ENCODE measurements at places on chromosomes 4 and X.

- DNase-seq, result no peak
These were observed 299.5 kb upstream of the CLNK start for GRCh38 chr4:10983885-10984640.

DNA sequence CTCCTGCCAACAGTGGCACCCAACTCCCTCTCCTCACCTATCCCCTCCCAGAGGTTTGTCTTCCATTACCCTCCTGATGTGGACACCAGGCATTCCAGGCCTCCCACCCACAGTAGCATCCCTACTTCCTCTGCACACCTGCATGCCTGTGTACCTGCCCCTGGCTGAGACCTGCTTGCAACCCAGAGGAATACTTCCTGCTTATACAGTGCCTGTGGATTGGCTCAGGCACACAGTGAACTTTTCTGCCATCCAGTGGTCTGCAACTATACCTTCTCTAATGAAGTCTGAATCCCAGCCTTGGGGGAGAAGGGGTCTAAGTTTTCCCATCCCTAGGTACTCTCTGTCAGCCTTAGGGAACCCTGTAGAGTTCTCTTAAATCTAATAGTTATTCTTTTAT lies 169.9 kb downstream of the IQCM start:
- DNase-seq, result no peak

DNA sequence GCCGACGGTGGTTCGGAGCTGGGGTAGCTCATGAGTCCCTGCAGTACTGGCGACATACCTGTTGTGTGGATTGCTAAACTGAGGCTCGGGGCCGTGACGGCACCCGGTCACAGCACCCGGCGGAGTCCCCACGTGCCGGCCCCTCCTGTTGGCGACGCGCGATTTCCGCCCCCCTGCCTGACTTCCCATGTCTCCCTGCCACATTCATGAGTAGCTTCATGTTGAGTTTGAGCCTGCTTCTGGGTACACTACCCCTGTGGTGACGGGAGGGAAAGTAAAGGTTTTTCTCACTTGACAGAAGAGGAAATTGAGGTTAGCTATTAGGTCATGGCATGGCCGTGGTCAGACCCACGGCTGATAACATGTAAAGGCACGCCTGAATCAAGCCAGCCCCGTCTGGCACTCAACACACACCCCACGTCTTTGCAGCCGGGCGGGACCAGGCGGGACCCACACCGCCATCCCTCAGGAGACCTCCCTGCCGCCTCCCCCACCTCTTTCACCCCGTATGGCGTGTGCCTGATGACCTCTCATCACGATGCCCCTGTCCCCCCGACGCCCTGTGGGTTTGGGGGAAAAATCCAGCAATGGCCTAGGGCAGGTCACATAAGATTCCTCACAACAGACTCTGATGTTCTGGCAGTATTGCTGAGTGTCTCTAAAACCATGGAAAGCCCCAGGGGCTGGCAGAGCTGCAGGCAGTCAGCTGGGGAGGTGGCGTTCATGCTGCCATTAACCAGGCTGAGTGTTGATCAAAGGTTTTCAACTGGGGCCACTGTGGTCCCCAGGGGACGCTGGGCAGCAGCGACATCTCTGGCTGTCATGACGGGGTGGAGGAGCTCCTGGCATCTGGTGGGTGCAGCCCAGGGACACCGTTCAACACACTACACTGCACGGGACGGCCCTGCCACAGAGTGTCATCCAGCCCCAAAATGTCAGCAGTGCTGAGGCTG lies 29.2 kb downstream of the P2RY8 start:
- DNase-seq, result no peak

DNA sequence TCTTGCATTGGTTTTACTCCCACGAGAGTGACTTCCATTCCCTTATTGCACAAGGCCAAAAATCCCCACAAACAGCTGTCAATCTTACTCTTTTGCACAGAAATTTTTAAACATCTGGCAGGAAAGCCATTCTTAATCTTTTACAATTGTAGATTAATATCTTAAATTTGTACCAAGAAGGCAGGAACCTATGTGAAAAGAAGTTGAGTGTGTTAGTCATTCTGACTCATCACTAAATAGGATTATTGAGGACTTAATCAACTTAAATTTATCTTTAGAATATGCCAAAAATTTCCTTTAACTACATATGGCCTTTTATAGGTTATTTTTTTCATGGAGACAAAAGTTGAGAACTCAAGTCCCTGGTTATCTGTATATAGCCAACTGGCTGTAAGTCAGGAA lies 49.0 kb upstream of the VEGFC start:
- peak; percentile 53 for DNase-seq

DNA sequence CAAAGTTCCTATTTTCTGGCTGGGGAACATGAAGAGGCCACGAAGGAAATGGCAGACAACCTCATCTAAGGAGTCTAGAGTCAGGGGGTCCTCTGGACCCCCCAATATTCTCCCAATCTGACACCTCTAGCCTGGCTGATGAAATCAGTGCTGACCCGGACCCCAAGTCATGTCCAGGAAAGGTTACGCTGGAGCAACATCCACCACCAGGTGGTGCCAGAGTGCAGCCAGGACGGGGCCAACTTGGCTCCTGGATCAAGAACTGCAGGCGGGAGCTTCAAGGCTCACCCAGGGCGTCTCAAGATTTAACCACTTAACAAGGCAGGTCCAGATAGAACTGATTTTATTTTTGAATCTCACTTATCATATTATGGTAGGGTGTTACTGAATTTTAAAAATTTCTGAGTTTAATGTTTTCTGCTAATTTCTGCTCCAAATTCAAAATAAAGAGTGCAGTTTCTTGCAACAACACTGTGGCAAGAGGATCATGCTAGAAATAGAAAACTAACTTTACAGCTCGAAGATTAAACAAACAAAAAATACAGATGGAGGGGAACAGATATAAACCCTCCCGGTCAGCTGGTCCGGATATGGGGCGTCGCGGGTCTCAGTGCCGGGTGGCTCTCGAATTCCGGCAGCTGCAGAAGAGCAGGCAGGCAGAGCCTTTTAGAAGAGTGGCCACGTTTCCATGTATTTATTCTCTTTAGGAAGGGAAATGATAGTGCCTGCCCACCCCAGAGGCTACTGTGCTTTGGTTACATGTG lies 135.5 kb downstream of the AFAP1 start:
- peak; percentile 87 for DNase-seq

- DNase-seq, result no peak
These were observed 84.0 kb upstream of the PPP2R3B start for GRCh38 chrX:470686-471085.

GRCh38 chr4:73434311-73434710 lies 1.7 kb upstream of the AFP start:
- peak; percentile 38 for DNase-seq

GRCh38 chr4:17510582-17510981 lies 1.3 kb downstream of the QDPR start:
- no peak for DNase-seq

- no peak for DNase-seq
These were observed 103.1 kb downstream of the PAPSS1 start for GRCh38 chr4:107616838-107617389.

DNA sequence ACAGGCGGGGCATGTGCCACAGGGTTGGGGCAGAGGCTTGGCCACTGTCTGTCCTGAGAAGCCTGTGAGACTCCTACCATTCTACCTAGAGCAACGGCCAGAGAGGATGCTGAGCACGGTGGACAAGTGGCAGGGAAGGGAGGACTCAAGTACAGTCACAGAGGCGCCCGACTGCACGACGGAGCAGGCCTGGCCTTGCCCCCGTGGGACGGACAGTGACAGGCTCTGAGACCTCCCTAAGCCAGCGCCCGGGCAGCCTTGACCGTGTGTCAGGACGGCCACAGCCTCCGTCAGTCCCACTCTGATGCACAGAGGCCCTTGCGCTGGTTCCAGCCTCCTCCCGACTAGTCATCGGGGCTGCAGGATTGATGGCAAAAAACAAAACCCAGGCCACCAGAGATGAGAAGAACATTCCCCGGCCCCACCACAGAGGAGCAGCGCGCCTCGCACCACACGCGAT lies 36.7 kb upstream of the MXD4 start:
- no peak for DNase-seq

DNA sequence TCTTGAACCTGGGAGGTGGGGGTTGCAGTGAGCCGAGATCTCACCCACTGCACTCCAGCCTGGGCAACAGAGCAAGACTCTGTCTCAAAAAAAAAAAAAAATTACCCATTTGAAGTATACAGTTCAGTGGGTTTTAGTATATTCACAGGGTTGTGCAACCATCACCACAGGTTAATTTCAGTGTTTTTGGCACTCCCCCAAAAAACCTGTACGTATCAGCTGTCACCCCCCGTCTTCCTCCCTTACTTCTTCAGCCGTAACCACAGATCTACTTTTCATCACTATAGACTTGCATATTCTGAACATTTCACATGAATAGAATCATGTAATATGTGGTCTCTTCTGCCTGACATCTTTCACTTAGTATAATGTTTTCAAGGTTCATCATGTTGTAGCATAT lies 11.7 kb upstream of the PTTG2 start:
- no peak for DNase-seq

GRCh38 chr4:141220271-141220670 lies 424 bp upstream of the ZNF330 start:
- no peak for DNase-seq

- no peak for DNase-seq
These were observed 47.3 kb downstream of the JAKMIP1 start for GRCh38 chr4:6152869-6153705.

- DNase-seq, result peak; percentile 86
These were observed at the start of gene AMMECR1 for GRCh38 chrX:110317820-110318663. Gene AMMECR1, minus strand, starts transcription at chrX:110318085. Its CDS starts 14 bp downstream, at chrX:110318071.

DNA sequence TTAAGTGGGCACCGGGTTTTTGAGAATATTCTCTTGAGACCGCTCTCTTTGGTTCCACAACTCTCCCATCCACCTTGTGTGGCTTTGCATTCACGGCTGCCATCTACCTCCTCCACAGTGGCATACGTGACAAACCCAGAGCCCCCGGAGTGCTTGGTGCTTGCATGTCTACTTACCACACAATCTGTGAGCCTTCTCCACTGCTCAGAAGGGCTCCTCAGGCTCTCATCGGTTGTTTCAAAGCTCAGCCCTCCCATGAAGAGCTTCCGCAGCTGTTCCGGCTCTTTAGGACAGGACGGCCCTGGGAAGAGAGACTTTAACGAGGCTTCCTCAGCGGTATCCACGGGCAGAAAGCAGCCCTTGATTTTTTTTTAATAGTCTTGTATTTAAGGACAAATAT lies 167.6 kb upstream of the ANK2 start:
- no peak for DNase-seq

DNA sequence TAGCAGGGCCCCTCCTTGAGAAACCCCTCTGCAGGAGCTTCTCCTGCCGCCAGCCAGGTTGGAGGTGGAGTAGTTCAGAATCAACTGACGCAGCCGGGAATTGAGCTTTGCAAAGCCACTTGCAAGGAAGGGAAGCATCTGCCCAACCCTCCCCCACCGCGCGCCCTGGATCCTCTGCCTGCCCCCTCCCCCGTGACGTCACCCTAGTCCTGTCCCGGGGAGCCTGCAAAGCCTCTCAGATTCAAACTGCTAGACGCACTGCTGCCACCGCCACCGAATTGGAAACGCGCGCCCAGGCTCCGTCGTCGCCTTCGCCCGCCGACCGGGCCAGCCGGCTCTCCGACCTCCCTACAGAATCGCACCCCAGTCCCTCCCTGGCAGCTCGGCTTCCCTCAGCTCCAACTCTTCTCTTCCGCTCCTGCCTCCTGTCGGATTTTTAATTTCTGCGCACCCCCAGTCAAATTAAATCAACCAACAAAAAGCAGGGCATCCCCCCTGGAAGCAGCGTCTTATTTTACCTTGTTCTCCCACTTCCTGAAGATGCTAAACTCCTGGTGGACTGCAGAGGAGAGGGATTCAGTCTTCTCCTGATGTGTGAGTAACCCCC lies 3.8 kb downstream of the SLITRK2 start:
- DNase-seq, result no peak

GRCh38 chrX:22139822-22140221 lies 107.7 kb downstream of the PHEX start:
- DNase-seq, result no peak

DNA sequence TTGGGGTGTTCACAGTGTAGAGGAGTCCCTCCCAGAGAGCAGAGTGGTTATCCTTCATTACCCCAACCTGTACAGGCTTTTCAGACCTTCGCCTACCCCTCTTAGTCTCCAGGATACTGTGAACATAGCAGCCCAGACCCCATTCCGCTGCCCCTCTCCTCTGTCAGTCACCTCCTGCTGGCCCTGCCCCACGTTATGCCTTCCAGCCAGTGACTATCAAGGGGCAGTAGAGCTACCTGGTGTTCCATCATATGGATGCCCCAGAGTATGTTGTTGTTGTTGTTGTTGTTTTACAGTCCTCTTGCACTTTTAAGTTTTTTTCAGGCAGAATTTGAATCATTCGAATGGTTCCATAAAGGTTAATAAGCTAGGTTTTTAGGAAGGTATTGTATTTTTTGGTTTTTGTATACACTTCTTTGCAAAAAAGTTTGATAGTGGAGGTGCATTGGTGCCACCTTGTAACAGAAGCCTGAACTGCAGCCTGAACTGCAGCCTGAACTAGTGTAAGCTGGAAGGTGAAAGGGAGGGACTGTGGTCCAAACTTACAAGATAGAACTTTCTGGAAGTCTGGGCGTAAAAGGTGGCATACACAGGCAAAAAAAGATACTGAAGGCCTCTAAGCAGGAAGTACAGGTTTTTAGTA lies 101.4 kb upstream of the RAB40AL start:
- peak; percentile 50 for DNase-seq
